ENCODE measurements at places on chromosomes 6 and 20. TPM values are rescaled to one million over a fixed set of nuclear protein-coding genes. Genes with fewer than 3 reads are reported as not detected.

The KIF25 gene
- not detected for total RNA-seq

The SMIM26 gene
- total RNA-seq: 54.9 TPM

The STMND1 gene
- total RNA-seq: not detected

- peak; percentile 84 for DNase-seq
- peak overlapping the region; percentile 58 for H3K27ac ChIP-seq
- H3K4me3 ChIP-seq: no peak overlapping the region
- H3K27me3 ChIP-seq: no peaks in the 10 kb centered on the region
- H3K4me1 ChIP-seq: peaks cover 13% of the 10 kb centered on the region
Measured at GRCh38 chr6:87714093-87714842, 12.2 kb upstream of the AKIRIN2 start.

GRCh38 chr6:135382182-135382628 lies 115.3 kb downstream of the AHI1 start:
- no peak overlapping the region for H3K27ac ChIP-seq
- no peak overlapping the region for H3K4me3 ChIP-seq
- no peak for DNase-seq
- H3K27me3 ChIP-seq: no peaks in the 10 kb centered on the region

GRCh38 chr6:7392402-7392801 lies 2.8 kb downstream of the RIOK1 start:
- H3K4me1 ChIP-seq: peaks cover 25% of the 10 kb centered on the region
- peaks cover 28% of the 10 kb centered on the region for H3K36me3 ChIP-seq
- no peak overlapping the region for H3K27ac ChIP-seq
- DNase-seq: peak; percentile 44

DNA sequence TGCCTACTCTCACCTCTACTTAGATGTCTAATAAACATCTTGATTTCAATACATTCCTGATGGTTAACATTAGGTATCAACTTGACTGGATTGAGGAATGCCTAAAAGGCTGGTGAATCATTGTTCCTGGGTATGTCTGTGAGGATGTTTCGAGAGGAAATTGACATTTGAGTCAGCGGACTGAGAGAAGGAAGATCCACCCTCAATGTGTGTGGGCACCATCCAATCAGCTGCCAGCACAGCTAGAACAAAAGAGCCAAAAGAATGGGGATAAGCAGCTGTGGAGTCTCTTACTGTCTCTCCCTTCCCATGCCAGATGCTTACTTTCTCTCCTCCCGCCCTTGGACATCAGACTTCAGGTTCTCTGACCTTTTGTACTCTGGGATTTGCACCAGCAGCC lies 128.6 kb upstream of the HS3ST5 start:
- no peak overlapping the region for H3K27ac ChIP-seq
- H3K36me3 ChIP-seq: no peaks in the 10 kb centered on the region
- no peak for DNase-seq
- H3K4me1 ChIP-seq: no peaks in the 10 kb centered on the region
- no peaks in the 10 kb centered on the region for H3K27me3 ChIP-seq

DNA sequence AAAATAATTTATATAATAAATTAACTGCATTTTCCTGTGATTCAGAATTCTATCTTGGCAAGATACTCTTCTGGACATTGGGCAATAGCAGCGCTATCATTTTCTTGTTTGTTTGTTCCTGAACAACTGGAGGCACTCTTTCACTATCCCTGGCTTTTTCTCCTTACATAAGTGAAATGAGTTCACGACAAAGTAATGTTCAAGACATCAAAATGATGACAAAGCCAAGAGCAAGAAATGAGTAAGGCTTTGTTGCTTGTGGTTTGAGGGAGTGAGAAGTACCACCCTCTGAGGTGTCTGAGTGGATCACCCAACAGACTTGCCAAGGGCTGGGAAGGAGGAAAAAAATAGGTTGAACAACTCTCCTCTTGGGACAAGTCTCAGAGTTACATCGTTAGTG lies 466.6 kb upstream of the JAG1 start:
- H3K36me3 ChIP-seq: no peaks in the 10 kb centered on the region
- peak overlapping the region; percentile 23 for H3K27ac ChIP-seq
- 0 out of 2 replicates have a peak, but pooled peaks cover 13% of the 10 kb centered on the region for H3K27me3 ChIP-seq
- peak; percentile 96 for DNase-seq
- peaks cover 17% of the 10 kb centered on the region for H3K4me1 ChIP-seq
- H3K4me3 ChIP-seq: no peak overlapping the region

GRCh38 chr20:460180-460579 lies 2.2 kb downstream of the TBC1D20 start:
- peaks cover 32% of the 10 kb centered on the region for H3K4me1 ChIP-seq
- no peaks in the 10 kb centered on the region for H3K27me3 ChIP-seq
- peak overlapping the region; percentile 94 for H3K4me3 ChIP-seq
